T-helper 1 cell treated with Interleukin-12 subunit alpha and Interleukin-12 subunit beta and Interleukin-4 antibody, amounts not matched to agents 30 ng/mL and 1 ng/mL, for 36 hours (primary cell): ENCODE measurements at places on chromosomes 1 and 21. TPM values are rescaled to one million over a fixed set of nuclear protein-coding genes. Genes with fewer than 3 reads are reported as not detected.

Gene HPDL
- total RNA-seq: 4.5 and 5.1 TPM in 2 replicates

Gene EPHA2
- not detected in 2 replicates for total RNA-seq

Gene PTPN14
- total RNA-seq: 2.7 and 4.2 TPM in 2 replicates

Gene RIPPLY3
- not detected in 2 replicates for total RNA-seq
